MG63 (cell line): ENCODE measurements at places on chromosomes 2 and 18. TPM values are rescaled to one million over a fixed set of nuclear protein-coding genes. Genes with fewer than 3 reads are reported as not detected.

Gene FBLN7
- total RNA-seq, result not detected in 2 replicates

Gene EDAR
- total RNA-seq, result not detected in 2 replicates

Gene ZAP70
- 6.6 TPM in 1 of 2 replicates, not detected in the other for total RNA-seq

Gene TAF1B
- total RNA-seq, result 27.0 and 71.1 TPM in 2 replicates

Gene APCDD1
- 2.4 and 11.8 TPM in 2 replicates for total RNA-seq

Gene HMSD
- not detected in 2 replicates for total RNA-seq

Gene ARL4C
- total RNA-seq, result 0.91 and 1.8 TPM in 2 replicates

Gene CELF4
- not detected in 2 replicates for total RNA-seq

Gene NOSTRIN
- total RNA-seq, result 0.23 and 0.35 TPM in 2 replicates

Gene FEV
- not detected in 2 replicates for total RNA-seq

Gene GREB1
- 2.7 and 3.1 TPM in 2 replicates for total RNA-seq

Gene RAB6C
- not detected in 2 replicates for total RNA-seq

Gene QPCT
- 0.59 and 3.4 TPM in 2 replicates for total RNA-seq

Gene TRABD2A
- 14.5 and 20.9 TPM in 2 replicates for total RNA-seq

Gene TANC1
- 8.8 and 13.3 TPM in 2 replicates for total RNA-seq

Gene STAT4
- 1.1 and 2.5 TPM in 2 replicates for total RNA-seq

Gene CHRNG
- total RNA-seq, result not detected in 2 replicates

Gene CXCR4
- total RNA-seq, result not detected in 2 replicates

Gene GPBAR1
- total RNA-seq, result not detected in 2 replicates
